ENCODE measurements at places on chromosomes 12 and 14.

DNA sequence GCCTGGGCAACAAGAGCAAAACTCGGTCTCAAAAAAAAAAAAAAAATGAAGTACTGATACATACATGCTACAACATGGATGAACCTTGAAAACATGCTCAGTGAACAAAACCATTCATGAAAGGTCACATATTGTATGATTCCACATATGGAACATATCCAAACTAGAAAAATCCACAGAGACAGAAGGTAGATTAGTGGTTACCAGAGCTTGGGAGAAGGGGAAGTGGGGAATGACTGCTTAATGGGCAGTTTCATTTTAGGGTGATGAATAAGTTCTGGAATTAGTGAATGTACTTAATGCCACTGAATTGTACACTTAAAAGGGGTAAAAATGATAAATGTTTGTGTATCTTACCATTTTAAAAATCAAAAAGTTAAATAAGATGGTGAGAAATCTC is 2.7 kb downstream of the ITGB7 start:
- no peak for DNase-seq

DNA sequence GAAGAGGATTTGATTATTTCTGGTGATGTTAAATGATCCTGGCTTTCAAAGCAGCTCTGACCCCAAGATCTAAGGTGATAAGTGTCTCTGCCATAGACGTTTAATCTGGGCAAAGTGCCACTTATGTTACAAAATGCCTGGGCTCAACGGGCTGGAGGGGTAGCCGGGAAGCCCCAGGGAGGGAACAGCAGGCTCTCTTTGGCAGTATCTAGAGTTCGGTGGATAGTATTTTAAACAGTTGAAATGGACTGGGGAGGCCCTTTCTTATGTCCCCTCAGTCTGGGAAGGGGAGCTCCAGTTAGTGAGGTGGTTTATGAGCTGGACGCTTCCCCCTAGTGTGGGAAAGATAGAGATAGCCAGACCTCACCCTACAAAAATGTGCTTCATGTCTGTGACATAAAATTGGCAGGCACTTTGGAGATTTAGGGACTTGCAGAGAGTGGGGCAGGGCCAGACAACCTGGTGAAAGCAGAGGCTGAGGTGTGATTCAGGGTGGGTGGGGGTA is 5.5 kb upstream of the HOXC11 start:
- no peak for DNase-seq

DNA sequence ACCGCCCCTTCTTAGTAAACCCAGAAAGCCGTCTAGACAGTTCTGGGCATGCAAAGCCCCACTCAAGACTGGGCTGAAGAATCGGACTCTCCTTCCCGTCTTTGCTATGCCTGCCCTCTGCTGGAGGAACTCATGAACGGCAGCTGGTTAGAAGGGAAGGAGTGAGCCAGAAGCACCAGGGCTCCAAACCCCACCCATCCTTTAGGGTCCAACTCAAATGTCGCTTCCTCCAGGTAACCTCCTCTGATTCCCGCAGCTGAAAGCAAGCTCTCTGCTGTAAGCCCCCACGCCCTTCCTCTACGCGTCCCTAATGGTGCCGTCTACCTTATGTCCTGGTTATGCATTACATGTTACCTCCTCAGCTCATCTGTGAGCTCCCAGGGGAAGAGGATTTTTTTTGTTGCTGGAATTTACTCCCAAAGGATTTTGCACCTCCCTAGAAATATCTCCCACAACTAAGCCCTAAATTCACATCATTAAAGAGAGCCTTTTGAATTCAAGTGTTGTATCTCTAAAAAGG is 59.0 kb upstream of the SCN8A start:
- peak; percentile 76 for DNase-seq

- no peak for DNase-seq
These were observed 2.6 kb downstream of the ELK3 start for GRCh38 chr12:96196781-96197180.

DNA sequence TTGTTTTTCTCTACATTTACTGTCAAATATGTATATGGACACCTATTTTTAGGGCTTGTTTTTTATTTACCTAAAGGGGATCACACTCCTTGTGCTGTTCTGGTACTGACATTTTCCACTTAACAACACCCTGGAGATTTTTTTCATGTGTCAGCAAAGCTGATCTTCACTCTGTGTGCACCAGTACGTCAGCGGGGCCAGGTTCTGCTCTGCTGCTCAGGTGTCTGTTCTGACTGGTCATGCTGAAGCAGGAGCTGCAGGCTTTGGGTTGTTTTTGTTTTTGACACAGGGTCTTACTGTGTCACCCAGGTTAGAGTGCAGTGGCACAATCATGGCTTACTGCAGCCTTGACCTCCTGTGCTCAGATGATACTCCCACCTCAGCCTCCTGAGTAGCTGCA is 81.9 kb upstream of the CCND2 start:
- no peak for DNase-seq

DNA sequence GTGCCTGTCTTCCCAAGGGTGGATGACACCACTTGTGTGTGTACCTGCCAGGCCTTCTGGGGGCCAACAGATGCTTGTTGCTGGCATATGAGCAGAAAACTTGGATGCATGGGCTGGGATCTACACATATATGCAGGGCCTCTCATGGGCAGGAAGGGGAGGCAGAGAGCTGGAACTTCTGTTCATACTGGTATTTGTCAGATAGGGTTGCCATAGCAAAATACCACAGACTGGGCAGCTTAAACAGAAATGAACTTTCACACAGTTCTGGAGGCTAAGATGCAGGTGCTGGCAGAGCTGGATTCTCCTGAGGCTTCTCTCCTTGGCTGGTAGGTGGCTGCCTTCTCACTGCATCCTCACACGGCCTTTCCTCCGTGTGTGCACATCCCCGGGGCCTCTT is 121.8 kb downstream of the SUDS3 start:
- no peak for DNase-seq

- DNase-seq, result no peak
These were observed 7.2 kb downstream of the ALDH2 start for GRCh38 chr12:111773801-111774551.

DNA sequence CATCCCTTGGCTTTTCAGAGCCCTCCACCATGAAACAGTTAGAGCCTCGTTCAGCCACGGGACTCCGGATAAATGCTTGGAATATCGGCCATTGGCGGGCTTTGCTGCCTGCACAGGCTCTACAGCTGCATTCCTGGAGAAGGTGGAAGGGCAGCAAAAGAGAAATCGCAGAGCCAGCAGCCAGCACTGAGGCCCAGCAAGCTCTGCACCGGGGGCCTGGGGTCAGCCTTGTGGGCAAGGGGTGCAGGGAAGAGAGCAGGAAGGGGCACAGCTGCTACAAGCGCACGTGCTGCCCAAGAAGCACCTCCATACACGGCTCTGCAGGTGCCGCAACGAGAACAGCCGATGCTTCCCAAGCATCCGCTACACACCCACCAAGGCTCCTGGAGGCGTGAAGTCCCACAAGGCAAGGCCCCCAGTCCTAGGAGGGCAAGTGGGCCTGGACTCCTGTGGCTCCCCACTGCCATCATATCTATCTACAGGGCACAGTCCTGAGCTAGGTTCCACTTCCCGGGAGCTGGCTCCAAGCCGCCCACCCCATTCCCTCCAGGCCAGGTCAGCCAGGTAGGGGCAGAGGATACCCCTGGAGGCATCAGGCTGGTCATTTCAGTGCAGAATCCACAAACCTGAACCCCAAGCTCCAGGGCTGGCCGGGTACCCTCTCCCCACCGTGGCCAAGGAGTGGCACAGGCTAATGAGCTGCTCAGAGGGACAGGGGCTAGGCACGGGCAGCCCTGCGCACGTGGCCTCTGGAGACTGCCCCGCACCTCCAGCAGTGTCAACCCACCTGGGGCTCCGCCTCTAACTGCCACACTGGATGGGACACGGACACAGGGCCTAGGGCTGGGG is 40.2 kb downstream of the CCNK start:
- DNase-seq, result no peak

GRCh38 chr12:3928538-3929184 is 55.5 kb upstream of the PARP11 start:
- no peak for DNase-seq

DNA sequence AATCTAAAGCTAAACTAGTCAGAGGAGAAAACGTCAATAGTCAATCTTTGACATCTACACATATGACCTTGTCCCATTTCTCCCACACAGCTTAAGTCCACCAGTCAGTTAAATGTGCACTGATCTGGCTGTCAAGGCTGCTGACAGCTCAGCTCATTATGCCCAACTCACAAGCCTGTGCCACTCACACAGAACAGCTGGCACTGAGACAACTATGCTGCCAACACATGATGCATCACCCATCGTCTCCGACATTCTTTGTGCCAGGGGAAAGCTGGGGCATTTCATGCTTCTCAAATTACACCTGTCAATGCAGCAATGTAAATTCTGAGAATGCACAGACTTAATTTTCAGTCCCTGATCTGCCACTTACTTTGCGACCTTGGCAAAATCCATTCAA is 25.3 kb downstream of the GNS start:
- no peak for DNase-seq

DNA sequence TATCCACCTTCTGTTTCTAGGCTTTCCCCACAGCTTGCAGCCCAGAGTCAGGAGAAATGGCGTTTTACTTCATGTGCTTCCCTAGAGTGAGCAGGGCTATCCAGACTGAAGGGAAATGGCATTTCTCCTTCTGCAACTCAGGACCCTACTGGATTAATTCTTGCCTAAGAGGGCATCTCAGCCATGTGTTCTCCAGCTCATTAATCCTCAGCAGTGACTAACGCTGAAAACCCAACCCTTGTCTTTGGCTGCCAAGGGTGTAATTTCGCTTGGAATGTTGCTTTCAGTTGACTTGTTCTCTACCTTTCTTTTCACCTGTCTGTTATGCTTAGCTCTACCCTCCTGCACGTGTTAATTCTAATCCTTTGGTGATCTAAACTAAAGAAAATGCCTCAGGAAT is 21.0 kb upstream of the EMP1 start:
- no peak for DNase-seq

DNA sequence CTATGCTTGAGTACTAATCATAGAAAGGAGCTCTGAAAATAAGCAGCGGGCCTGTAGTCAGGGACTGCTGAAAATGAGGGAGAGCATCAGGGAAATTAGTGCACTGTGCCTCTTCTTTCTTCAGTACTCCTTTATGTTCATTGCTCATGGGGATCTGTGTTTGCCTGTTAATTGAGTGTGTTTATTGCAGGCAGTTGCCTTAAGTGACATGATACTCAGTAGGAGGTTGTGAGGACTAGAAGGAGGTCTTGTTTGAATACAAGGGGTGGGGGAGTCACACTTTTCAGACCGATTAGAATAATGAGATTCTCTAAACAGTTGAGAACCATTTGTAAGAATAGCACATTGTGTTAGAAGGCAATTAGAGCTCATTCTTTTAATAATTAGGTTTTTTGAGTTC is 102.6 kb upstream of the SLCO1C1 start:
- no peak for DNase-seq

- DNase-seq, result no peak
These were observed 46.1 kb upstream of the OTOGL start for GRCh38 chr12:80053051-80053790.

GRCh38 chr14:22509751-22510300 is 79.2 kb downstream of the DAD1 start:
- no peak for DNase-seq

GRCh38 chr12:9115731-9116559 is at the start of gene A2M:
Gene A2M, minus strand, starts transcription at chr12:9115919. Its CDS starts 70 bp downstream, at chr12:9115849.
- DNase-seq, result no peak

DNA sequence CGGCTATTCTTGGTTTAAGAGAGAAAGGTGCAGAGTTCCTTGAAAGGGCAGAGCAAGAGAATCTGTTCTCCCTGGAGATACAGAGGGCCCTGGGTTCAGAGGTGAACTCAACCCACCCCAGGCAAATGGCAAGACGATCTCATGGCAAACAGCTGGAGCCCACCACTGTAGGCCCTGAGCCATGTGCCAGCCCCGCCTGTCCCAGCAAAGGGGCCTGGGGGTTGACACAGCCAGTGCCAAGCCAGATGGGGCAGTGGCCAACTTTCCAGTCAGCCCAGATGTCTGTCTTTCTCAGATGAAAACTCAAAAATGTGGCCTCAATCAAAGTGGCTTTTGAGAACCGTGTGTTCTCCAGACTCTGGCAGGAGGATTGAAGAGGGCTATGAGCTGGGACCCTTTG is 51.8 kb downstream of the ISCA2 start:
- DNase-seq, result no peak

DNA sequence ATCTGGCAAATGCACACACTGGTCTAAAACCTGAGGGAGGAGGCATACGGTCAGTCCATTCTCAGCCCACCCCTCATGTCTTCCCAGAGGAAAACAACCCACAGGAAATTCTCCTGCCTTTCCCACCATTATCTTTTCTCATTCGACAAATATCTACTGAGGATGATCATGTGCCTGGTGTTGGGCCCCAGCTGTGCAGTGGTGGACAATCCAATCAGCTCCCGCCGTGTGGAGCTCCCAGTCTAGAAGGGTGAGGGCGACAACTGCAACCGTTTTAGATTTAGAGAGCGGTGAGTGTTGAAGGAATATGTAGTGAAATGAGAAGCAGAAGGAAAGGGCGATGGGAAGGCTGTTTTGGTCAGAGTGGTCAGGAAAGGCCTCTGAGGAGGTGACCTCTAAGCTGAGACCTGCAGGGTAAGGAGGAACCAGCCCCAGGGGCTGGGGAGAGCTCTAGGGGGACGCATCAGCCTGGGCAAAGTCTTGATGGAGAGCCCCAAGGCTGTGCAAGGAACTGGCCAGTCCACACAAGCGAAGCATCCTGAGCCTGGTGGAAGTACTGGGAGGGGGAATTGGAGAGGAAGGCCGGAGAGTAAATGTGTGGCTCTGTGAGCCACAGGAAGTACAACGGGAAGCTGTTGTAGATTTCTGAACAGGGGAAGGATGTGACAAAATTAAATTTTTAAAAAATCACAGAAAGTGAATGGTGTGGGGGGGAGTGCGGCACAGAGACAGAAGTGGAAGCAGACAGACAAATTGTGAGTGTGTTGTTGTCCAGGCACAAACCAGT is 192.8 kb downstream of the NTF3 start:
- DNase-seq, result no peak

- no peak for DNase-seq
These were observed 80.5 kb upstream of the DACT1 start for GRCh38 chr14:58557242-58557641.

DNA sequence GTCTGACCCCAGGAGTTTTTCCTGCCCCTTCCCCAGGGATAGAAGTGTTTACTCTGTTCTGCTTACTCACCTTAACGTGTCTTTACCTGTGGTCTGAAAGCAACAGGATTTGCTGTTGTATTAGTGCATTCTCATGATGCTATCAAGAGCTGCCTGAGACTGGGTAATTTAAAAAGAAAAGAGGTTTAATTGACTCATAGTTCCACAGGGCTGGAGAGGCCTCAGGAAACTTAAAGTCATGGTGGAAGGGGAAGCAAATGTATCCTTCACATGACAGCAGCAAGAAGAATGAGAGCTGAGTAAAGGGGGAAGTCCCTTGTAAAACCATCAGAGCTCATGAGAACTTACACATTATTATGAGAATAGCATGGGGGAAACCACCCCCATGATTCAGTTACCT is 240.4 kb downstream of the SNAPC1 start:
- peak; percentile 6 for DNase-seq

GRCh38 chr12:45208604-45209487 is 7.0 kb upstream of the ANO6 start:
- DNase-seq, result no peak

Measured in activated T-cell treated with anti-CD3 and anti-CD28 coated beads for 24 hours (primary cell).